ENCODE measurements at places on chromosomes 12 and 14.

DNA sequence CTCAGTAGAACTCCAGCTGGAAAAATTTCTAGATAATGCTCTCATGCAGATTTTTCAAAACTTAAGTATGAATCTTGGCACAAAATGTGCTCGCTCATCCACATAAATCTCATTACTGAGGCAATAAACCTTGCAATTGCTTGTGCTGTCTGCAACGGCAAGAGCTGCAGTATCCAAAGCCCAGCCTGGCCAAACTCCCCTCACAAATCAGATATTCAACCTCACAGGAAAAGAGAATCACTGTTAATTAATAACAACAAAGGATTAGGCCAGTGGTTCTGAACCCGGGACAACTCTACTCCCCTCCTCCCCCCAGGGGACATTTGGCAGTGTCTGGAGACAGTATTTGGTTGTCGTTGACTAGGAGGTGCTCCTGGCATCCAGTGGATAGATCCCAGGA lies 19.2 kb upstream of the CORO1C start:
- no peak for DNase-seq

DNA sequence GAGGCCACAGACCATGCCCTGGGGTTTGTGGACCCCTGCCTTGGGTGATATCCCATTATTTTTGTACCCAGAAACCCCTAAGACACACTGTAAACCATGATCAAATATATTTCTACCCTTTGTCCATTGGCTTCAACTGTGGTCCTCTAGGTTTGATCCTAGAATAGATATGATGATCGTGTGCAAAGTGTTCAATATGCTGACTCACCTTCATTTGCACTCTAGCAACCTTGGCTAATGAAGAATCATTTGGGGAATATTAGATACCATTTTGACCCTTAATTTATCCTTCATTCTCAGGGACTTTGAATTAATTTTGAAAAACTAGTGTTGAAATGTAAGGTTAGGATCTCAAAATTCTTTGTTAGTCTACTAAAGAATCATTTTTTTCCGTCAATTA lies 73.1 kb upstream of the RAP1B start:
- DNase-seq, result no peak

- DNase-seq, result no peak
These were observed 28.5 kb upstream of the PNMA1 start for GRCh38 chr14:73742520-73743238.

DNA sequence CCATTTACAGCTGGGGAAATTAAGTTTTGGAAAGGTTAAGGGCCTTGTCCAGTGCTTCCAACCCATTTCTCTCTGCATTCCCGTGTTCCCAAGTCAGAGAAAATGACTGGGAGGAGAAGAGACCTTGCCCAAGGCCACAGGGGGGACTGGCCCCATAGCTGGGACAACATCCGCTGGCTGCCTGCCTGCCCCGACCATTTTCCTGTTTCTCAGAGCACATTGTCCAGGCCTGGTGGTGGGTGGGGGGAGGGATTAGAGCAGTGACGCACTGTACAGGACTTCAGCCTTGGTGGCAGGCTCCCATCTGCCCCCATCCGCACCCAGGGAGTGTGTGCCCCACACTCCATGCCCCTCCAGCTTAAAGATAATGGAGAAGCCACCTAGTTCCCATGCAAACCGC lies 27.7 kb downstream of the DIO3 start:
- no peak for DNase-seq

DNA sequence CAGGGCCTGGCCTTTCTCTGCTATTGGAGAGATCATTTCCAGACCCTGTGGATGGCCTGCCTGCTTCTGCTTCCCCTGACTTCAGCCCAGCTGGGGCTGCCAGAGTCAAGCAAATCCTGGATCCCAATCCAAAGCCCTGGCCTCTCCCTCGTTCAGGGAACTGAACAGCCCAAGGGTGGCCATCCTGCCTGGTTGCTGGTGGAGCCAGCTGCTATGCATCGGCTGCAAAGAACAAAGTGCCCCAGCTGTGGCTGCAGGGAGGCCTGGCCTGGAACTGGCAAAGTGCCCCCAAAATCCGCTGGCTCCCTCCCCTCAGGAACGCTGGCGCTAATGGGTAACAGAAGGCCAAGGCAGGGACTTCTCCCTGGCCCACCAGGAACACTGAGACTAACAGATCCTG lies 56.4 kb downstream of the LRRC74A start:
- DNase-seq, result no peak

GRCh38 chr12:28156804-28157203 lies 33.5 kb upstream of the CCDC91 start:
- DNase-seq, result no peak

Data from epithelial cell of esophagus (primary cell).